ENCODE measurements at places on chromosomes 3 and 15.

GRCh38 chr3:98545940-98546339, 14.2 kb downstream of the GPR15 start:
- DNase-seq, result no peak

- no peak for DNase-seq
Measured at GRCh38 chr15:69119683-69120395, 40.6 kb upstream of the GLCE start.

DNA sequence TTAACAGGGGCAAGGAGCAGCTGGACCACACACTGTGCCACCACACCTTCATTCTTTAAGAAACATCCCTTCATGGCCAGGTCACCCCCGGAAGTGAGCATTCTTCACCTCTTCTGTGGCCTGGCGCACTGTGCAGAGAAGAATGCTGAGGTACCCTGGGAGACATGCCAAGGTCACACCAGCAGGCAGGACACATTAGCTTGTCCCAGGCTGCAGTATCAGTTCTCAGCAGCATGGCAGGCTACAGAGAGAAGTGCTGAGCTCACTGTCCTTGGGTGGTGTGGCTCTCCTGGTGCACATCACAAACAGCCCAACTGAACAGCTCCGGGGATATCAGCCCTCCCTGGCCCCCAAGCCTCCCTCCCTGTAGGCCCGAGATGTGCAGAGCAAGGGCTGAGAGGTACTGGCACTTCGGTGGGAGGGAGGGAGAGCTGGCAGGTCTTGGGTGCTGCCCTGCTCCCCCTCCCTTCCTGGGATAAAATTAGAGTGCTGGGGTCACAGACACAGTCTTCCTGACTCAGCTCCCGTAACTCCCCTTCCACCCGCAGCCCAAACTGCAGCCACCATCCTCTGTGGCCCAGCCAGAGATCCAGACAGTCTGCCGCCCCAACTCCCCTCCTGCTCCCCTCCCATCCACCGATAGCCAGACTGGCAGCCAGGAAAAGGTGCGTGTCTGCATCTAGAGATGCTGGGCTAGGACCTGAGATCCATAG, 13.4 kb downstream of the SEMA7A start:
- no peak for DNase-seq

DNA sequence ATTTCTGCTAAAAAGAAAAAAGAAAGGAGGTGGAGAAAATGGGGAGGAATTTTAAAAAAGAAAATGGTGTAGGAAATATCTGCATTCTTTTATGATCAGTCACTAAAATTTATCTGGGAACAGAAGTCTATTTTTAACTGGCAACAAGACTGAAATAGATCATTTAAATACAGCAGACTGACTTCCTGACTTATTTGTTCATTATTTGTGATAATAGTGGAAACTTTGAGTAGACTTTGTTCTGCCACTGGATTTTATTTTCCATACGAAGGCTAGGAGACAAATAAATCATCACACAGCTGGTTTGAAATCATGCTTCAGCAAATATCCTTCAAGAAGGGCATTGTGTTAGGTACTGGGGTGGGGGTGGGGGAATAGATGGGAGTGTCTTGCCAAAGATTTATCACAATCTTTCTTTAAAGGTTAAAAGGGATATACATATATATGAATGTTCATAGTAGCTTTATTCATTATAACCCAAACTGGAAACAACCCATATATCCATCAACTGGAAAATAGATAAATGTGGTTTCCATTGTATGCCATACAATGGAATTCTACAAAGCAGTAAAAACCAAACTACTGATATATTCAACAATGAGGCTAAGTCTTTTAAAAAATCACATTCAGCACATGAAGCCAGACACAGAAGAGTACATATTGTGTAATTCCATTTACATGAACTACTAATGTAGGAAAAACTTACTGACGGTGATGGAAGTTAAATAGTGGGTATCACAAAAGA, 4.7 kb upstream of the CLASP2 start:
- peak; percentile 20 for DNase-seq

DNA sequence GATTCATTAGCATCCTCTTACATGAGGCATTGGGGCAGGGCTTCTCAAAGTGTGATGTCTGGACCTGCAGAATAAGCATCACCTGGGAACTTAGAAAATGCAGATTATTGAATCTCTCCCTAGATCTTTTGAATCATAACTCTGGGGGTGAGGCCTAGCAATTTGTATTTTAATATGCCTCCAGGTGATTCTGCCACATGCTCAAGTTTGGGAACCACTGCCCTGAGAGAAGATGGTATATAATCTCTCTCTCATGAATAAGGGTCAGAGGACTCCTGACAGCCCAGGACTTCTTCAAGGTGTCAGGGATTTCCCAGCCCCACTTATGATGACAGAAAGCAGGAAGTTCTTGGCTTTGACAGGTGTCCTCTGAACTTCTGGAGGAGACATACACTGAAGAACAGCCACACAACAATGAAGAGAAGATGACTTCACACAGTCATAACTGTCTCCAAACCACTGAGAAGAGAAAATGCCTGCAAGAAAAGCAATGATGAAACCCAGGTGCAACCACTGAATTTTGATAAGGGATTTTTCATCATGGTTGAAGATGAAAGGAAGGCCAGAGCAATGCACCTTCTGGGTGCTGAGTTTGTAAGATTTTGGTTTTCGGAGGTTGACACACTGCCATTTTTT, 211.9 kb upstream of the MRPL3 start:
- DNase-seq, result no peak

- DNase-seq, result no peak
Measured at GRCh38 chr15:48149858-48150257, 28.2 kb downstream of the MYEF2 start.

DNA sequence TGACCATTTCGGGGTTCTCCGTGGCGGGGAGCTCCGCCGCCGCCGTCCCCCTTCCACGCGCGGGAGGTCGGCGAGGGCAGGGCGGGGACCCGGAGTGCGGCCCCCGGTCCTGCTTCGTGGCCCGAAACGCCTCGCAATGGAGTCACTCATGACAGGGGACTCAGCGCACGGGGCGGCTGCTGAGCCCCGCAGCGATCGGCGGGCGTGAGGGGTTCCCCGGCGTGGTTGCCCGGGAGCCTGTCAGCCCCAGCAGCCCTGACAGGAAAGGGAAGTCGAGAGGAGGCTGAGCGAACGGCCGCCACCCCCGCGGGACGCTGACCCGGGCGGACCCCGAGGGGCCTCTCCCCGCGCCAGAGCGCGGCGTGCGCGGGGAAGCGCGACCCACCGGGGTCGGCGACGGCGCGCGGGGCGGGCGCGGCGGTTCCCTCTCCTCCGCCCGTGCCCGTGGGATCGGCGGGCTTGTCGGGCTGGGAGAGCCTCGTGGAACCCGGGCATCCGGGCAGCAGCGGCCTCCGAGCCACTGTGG, 564 bp upstream of the PIGZ start:
- DNase-seq, result peak; percentile 27
